GM13976 (cell line): ENCODE measurements at places on chromosomes 5 and 9.

- DNase-seq: no peak
Observed at GRCh38 chr5:43005031-43005430, 35.1 kb downstream of the ANXA2R start.

GRCh38 chr5:80937584-80938356 is 22.4 kb upstream of the RASGRF2 start:
- DNase-seq: no peak

DNA sequence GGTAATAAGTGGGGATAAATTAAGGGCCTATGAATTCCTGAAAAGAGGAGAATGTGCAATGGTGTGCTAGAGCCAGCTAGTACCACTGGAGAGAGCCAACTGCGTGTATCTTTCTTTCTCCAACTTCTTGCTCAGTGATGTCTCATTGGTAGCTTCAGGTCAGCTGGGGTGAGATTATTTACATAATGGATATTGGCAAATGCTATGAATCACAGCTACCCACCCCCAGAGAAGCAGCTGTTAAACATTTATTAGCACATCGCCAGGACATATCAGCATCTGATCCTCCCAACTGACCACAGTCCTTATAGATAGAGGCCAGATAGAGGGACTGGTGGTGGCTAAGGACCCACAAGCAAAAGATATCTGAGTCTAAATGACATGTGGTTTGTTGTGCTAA is 421.3 kb downstream of the ACTL7B start:
- DNase-seq: no peak

GRCh38 chr5:179409806-179410205 is 64.5 kb upstream of the ADAMTS2 start:
- DNase-seq: no peak

DNA sequence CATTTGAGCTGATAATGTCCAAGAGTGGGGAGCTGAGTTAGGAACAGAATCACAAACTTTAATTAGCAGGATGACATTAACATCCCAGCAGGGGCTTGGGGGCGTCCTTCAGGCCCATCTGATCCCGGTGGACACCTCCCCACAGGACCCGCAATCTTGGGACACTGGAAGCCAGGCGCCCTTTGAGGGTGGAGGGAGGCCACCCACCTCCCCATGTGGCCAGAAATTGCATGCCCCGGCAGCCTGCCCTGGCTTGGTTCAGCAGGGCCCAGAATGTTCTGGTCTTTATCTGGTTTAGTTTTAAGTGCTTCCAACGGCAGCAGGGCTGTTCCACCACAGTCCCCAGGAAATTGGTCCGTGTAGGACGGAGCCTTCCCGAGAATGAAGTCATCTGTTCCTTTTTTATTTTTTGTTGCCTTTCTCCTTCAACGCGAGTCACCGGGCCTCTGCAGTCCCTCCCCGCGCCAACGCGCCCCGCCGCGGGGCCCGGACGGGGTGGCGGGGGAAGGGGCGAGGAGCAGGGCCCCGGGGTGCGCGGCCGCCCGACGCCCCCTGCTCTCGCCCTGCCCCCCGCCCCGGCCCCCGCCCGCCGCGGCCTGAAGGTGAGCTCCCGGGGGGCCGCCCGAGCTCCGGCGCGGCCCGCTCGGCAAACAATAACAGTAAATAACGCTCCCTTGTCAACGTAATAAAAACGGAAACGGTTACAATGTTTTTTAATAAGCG is 207.9 kb downstream of the C9orf50 start:
- peak; percentile 61 for DNase-seq

DNA sequence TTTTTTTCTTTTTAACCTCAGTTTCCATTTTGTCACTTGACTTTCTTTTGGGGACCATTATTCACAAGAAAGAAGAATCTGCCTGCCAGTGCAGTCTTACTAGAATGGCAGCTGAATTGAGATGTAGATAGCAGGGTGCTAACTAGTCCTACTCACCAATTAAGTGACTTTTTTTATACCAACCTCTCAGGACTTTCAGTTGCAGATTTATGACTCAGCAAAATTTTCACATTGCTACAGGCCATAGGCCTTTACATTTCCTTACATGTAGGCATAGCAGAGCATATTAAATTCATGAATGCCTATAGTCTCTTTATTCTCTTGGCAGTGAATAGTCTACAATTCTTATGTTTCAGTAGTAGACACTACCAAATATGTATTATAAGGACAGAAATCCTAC is 54.0 kb upstream of the FKTN start:
- DNase-seq: no peak

GRCh38 chr5:21594566-21594965 is 1258.6 kb downstream of the CDH12 start:
- no peak for DNase-seq

DNA sequence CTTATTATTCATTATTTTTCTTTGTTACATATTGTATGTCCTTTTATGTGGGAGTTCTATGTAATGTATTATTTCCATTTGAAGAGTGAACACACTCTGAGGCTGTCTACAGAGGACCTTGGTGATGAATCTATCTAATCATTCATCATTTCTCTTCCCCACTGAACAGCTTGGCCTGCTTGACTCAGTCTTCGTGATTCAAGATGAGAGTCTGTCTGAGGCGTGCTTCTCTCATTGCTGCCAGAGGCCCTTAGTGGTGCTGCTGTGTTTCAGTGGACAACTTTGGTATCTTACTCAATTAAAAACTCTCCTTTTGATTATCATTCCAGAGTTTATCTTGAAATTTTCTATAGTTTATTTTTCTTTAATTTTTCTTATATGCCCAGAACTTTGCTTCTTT is 318.1 kb upstream of the DAB2 start:
- DNase-seq: no peak
